ENCODE measurements at places on chromosomes 6 and 20.

DNA sequence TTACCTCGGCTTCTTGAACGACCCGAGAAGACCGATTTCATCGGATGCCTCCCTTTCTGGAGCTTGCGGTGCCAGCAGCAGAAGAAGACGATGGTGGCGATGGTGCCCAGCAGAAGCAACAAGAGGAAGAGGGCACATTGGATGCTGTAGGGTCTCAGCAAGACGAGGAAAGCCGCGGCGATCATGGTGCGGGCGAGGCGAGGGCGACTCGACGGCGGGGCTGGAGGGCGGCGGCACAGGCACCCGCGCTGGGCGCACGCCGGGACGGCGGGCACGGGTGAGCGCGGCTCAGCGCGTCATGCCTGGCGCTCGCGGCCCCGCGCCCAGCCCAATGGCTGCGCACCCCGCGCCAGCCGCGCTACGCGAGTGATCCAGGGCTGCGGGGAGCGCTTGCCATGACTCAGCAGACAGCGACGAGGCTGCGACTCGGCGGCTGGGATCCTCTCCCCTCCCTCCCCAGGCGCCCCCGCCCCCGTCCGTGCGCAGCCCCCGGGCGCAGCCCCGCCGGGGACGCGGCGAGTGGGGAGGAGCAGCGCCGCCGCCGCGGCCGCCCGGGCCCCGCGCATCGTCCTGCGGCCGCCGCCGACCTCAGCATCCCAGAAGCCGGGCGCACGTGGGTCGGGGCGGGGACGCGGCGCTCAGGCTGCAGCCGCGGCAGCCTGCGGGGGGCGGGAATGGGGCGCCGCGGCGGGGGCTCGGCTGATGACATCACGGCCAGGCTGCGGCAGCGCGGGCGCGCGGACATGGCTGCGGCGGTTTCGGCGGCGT, at the start of gene BEND6:
Gene BEND6 (plus strand): TSS at position 705 of the 768 bp plus-strand sequence. CDS start 26,704 bp downstream, outside the sequence.
- DNase-seq = peak; percentile 80

DNA sequence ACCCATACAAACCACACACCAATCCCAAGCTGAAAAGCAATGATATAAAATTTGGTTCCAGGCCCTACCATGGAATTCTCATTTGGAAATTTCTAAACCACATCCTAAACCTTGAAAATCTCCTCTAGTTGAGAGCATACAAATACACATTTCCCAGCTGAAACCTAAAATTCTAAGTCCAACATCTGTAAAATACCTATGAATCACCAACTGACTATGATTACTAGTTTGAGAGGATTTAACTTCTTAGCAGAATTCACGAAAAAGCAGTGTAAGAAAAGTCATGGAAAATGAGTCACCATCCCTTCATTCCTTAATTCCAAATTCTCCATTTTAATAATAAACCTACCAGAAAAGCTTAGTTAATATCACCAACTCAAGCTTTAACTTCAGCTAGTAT, 15.4 kb downstream of the RANBP9 start:
- DNase-seq = no peak

- no peak for DNase-seq
Observed at GRCh38 chr6:163254341-163254835, 160.1 kb upstream of the QKI start.

DNA sequence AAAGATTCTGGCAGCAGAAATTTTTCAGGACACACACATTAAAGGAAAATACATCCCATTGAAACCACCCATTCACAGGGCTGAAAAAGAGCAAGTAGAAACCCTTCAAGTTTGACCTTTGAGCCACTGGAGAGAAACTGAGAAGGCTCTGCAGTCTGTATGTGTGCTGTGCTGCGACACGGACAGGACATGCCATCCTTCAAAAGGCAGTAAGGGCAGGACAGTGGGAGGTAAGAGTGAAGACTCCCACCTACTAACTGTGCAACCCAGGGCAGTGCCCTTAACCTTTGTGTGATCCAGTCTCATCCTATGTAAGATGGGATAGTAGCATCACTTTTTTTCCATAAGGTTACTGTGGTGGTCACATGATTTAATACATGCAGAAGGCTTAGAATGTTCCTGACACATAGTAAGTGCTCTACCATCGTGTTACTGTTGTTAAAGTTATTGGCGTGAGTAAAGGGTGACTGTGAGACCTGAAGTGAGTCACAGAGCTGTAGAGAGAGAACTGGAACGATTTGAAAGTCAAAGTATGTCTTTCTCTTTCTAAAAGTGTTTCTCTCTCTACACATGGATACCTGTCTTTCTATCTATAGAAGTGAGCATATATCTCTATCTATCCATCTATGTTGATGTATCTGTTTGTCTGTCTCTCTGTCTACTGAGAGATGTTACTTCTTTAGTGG, 153.7 kb upstream of the OLIG3 start:
- no peak for DNase-seq

- no peak for DNase-seq
Observed at GRCh38 chr6:98986071-98986615, 38.4 kb upstream of the FBXL4 start.

GRCh38 chr6:108739496-108740330, 108.5 kb upstream of the ARMC2 start:
- DNase-seq = no peak

GRCh38 chr6:154122195-154122925, 83.3 kb downstream of the OPRM1 start:
- no peak for DNase-seq

- DNase-seq = no peak
Observed at GRCh38 chr6:11381801-11382513, 149.5 kb upstream of the NEDD9 start.

- DNase-seq = no peak
Observed at GRCh38 chr20:37205130-37205529, 25.8 kb upstream of the MROH8 start.

DNA sequence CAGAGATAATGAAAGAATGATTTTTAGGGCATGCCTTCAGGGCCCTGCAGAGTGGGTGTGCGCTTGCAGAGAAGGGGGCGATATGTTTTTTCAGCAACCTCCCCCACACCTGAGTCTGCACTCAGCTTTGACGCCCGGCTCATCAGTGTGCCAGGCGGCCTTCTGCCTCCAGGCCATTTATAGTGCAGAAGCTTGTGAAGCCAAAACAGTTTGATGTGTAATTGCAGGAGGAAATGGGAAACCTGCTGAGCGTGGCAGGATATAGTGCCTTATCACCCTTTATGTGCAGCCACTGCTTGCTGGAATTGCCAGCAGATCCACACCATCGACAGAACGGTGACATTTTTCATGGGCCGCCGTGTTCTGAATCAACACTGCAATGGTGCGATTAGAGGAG, 178.2 kb downstream of the CDH4 start:
- DNase-seq = no peak

DNA sequence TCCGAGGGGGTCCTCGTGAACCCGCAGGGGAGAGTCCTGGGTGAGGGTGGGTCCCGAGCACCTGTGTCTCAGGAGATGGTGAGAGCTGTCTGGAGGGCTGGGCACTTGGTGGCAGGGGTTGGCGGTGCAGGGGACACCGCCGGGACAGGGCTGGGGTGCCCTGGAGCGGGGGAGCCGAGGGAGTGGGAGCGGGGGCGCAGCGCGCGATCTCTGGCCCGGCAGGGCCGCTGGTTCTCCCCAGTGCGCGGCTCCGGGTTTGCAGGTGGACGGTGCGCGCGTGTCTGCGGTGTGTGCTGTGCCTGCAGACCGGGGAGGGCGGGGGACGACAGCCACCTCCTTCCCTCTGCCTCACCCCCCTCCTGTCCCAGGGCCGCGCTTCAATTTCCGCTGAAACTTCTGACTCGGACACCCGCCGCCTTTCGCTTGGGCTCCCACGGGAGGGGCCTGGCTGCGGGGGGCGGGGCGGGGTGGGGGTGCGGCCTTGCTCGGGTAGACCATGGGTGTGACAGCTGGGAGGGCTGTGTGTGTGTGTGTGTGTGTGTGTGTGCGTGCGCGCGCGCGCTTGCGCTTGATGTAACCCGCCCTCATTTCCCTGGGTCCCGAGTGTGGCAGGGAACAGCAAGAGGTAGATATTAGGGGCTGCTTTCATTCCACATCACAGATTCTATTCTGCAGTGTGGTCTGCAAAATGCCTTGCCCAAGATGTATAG, 1.2 kb downstream of the TRIB3 start:
- DNase-seq = peak; percentile 67

DNA sequence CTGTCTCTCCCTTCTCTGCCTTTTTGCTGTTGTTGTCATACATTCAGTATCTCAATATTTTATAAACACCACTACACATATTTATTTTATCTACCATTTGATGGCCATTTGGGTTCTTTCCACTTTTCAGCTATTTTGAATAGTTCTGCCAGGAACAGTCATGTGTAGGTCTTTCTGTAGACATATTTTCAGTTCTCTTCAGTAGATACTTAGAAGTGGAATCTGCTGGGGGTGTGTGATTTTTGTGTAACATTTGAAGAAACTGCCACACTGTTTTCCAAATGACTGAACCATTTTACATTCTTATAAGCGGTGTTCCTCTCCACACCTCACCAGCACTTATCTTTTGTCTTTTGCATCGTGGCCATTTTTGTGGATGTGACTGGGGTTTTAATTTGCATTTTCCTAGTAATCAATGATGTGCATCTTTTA, 197.7 kb downstream of the ARID1B start:
- DNase-seq = no peak

GRCh38 chr20:17650301-17651128, 31.5 kb downstream of the RRBP1 start:
- no peak for DNase-seq

- DNase-seq = peak; percentile 56
Observed at GRCh38 chr6:29887330-29887818, 55.0 kb upstream of the HLA-A start.

DNA sequence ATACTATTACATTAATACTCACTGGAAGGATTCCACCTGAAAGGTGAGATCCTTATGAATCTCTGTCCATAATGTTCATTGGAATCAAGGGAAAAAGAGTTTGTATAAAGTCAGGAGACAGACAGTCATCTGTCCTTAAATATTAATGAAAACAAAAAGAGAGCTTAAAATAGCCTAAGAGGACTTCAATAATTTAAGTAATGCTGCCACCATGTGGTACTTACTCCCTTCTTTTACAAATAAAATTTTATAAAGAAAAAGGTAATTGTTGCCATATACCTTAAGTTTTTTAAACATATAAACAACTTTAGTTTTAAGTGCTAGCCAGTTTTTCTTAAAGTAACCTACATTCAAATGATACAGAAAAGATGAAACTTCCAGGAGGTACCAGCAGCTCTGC, 5.1 kb downstream of the BLOC1S5 start:
- no peak for DNase-seq

DNA sequence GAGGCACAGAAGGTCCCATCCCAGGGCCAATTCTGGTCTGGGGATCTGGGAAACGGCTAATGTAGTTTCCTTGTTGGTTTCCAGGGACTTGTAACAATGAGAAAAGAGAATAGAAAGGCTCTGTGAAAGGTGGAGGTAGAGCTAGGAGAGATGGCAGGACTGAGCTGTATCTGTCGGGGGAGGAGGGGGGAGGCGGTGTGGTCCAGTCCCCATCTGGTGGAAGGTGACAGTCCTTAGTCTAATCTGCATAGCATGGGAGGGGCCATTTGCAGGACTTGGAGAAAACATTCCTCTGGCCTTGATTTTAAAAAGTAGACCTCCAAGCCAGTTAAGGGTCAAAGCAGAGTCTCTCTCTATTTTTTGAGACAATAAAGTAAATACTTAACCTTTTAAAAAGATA, 137.1 kb downstream of the DNAH8 start:
- DNase-seq = no peak

GRCh38 chr6:147621961-147622360, 113.5 kb downstream of the SAMD5 start:
- no peak for DNase-seq

GRCh38 chr20:42041000-42041565, 422.9 kb upstream of the CHD6 start:
- DNase-seq = no peak

DNA sequence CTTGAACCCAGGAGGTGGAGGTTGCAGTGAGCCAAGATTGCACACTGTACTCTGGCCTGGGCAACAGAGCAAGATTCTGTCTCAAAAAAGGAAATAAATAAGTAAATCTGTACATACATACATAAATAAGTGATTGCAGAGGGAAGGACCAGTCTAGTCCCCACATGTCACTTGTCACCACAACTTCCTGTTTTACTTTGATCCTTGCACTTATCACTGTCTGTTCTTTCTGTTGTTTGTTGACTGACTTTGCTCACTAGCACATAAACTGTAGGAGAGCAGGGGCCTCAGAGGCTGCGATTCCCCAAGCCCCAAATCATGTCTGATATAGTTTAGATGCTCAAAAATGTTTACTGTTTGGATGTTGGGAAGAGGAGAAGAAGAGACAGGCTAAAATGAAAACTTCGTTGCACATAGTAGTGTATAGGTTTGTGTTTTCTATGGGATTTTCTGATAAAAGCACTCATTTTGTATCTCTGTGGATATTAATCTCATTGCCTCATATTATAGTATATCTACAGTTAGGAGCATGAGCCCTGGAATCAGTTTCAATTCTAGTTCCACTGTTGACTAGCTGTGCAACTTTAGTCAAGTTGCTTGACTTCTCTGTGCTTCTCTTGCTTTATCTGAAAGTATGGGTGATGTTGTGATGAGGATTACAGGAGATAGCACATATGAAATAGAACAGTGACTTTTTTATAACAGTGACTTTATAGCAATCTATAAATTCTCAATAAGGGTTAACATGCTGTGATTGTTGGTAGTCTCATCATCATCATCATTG, 165.0 kb downstream of the TBC1D7 start:
- no peak for DNase-seq

GRCh38 chr6:5104667-5105066, 19.5 kb downstream of the PPP1R3G start:
- no peak for DNase-seq

DNA sequence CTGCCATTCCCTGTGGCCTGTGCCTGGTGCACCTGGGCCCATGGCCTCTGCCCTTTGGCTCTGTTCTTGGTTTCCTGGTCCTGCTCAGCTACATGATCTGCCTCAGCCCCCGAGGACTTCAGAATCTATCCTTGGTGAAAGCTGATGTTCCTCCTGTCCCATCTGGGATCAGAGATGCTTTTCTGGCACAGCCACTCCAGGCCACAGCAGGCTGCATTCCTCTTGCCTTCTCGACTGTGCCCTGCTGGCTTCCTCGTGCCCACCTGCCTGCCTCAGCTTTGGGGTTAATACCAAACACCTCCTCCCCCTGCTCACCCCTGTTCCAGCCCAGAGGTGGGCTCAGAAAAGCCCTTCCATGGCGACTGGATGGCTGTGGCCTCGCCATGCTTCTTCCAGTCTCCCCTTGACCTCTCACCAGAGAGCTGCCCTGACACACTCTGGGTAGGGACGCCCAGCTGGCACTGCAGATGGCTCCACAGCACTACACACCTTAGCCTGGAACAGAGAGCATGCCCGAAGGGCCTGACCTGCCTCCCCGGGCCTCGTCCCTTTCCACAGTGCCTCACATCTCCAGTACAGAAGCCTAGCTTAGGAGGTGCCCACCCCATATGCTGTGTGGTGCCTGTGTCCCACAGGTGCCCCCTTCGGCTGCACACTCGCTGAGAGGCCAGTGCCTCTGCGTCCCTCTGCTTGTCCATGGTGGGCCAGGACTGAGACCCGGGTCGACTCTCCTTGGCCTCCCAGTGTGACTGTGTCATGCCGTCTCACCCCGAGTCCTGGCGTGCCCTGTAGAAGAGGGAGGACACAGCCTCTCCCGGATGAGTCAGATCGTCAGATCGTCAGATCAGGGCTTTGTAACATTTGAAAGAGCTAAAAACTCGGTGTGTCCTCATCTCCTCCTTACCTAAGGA, 148.8 kb downstream of the DTNBP1 start:
- DNase-seq = no peak

- no peak for DNase-seq
Observed at GRCh38 chr20:16106191-16106849, 466.9 kb downstream of the KIF16B start.

- no peak for DNase-seq
Observed at GRCh38 chr6:134436950-134437349, 119.0 kb upstream of the SGK1 start.

GRCh38 chr20:35559042-35559693, 17.3 kb downstream of the ERGIC3 start:
- DNase-seq = no peak

GRCh38 chr6:2990932-2991506, 8.7 kb upstream of the NQO2 start:
- DNase-seq = no peak
